ENCODE measurements at places on chromosomes 11 and 22.
A peak's percentile ranks its signal among the peaks of the same experiment; 100 is the strongest.

GRCh38 chr11:16791191-16791961, 52.9 kb downstream of the C11orf58 start:
- peak; percentile 41 for DNase-seq

DNA sequence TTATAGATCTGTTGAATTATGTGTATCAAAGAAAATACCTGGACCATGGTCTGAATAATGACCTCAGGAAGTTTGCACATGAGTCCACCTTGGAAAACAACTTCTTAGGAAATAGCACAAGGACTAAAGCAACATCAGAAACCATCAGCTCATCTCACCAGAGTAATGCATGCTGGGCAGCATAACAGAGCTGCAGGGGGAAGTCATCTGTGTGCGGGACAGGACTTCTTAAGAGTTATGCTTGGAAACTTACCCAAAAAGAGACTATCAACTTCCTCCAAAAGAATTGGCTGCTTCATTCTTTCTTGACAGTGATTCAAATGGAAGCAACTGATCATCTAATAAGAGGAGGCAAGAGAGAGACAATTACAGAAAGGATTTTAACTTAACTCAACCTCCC, 2.5 kb downstream of the OR56B4 start:
- peak; percentile 51 for DNase-seq

- no peak for DNase-seq
Observed at GRCh38 chr11:27783701-27784355, 83.6 kb upstream of the BDNF start.

GRCh38 chr11:116691771-116692177, 81.0 kb downstream of the BUD13 start:
- peak; percentile 31 for DNase-seq

DNA sequence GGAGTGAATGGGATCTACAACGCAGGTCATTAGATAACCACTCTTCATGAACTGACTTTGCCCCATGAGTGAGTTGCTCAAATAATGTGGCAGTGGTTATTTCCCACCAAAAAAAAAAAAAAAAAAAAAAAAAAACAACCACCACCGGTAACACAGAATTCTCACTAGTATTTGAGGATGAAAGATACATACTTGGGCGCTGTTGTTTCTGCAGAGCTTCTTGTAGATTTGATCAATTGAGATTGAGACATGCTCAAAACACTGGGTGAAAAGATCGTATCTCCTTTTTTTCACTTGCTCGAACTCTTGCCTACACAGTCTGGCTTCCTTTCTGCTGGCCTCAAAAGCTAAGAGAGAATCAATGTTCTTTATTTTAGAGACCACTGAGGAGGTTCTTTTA, 44.1 kb downstream of the FAM118A start:
- no peak for DNase-seq

GRCh38 chr22:39449708-39450107, 7.1 kb upstream of the MGAT3 start:
- no peak for DNase-seq

- DNase-seq: peak; percentile 54
Observed at GRCh38 chr11:64990222-64990923, 6.4 kb downstream of the BATF2 start.

DNA sequence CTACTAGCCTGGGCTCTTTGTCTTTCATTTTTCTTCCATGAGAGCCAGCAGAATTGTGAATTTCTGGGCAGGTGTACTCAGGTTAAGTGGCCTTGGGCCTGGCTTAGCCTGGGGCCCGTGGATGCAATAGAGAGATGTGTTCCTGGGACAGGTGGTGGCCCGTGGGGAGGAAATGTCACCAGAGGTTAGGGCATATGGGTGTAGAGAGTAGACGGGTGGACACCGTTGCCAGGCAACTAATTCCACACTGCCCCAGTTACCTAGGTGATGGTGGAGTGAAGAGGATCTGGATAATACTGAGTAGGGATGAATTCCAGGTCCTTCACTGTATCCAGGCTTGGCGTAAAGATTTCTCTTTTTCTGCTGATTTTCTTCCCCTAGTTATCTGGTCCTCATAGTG, 175.0 kb downstream of the INSC start:
- DNase-seq: no peak

DNA sequence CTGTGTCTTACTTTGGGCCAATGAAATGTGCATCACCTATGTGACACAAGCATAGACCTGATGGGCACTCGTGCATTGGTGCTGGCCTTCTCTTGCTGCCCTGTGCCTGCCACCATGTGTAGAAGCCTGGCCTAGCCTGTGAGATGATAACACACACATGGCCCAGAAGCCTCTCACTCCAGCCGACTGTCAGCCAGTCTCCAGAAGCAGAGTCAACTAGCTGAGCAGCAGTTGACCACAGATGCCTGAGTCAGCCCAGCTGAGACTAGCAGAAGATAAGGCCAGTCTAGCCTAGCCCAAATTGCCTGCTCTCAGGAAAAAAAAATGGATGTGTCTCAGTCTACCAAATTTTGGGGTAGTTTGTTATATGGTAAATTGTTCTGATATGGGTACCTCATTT, 46.2 kb downstream of the CSNK2A3 start:
- no peak for DNase-seq

- no peak for DNase-seq
Observed at GRCh38 chr11:92962446-92962845, 7.0 kb upstream of the MTNR1B start.

GRCh38 chr11:124837491-124837856, 27.8 kb upstream of the ROBO3 start:
- DNase-seq: peak; percentile 53

- no peak for DNase-seq
Observed at GRCh38 chr11:2130881-2131352, 8.3 kb downstream of the IGF2 start.

- DNase-seq: peak; percentile 79
Observed at GRCh38 chr11:62593434-62594044, 2.2 kb upstream of the TUT1 start.
